Esophagus squamous epithelium (tissue), 5 donors: ENCODE measurements at places on chromosomes 11 and 22.

DNA sequence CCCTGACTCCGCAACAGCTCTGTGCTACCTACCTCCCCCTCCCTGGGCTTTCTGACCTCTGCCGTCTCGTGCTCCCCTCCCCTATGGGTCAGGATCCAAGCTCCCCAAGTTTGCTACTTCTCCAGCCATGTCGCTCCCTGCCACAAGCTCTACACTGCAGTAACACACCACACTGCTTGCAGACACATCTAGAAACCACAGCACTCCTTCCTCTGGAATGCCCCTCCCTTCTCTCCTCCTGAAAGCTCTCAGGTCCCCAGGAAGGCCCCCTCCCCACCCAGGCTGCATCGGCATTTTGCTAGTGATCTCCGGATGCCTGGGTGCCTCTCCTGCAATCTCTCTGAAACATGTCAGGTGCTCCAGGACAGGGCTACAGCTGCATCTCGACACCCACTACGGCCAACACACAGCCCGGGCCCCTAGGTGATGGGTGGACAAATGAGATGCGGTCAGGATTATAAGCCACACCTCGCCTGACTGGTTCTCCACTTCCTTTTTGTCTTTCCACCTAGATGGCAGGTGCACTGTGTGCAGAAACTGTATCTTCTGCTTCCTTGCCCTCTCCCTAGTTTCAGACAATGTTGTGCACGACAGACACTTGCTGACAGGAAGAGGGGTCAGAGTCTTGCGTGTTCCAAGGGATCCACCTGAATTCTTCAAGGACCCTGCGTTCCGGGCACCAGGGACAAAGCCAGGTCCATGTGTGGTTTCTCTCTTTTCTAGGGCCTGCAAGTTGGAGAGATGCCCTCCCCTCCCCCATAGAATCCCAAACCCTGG is 22.9 kb downstream of the RPUSD4 start:
- H3K27me3 ChIP-seq, result no peaks in the 10 kb centered on the region
- H3K4me3 ChIP-seq, result no peak overlapping the region
- no peak for DNase-seq
- H3K36me3 ChIP-seq, result no peaks in the 10 kb centered on the region

GRCh38 chr11:34929794-34930763 is 13.7 kb downstream of the PDHX start:
- peaks cover 22% of the 10 kb centered on the region for H3K36me3 ChIP-seq
- H3K27me3 ChIP-seq, result no peaks in the 10 kb centered on the region
- H3K4me3 ChIP-seq, result no peak overlapping the region

DNA sequence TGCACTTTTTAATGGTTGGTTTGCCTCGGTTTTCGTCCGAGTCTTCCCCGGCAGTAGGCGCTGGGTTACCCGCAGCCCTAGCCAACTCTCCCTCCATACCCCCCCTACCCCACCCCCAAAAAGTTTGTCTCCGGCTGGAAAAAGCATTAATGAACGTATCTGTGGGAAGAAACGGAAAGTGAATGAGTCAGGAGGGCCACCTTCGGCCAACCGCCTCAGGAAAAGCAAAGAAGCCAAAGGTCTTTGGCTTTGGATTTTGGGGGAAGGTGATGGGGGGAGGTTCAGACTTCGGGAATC is 508 bp upstream of the FLI1 start:
- no peak for DNase-seq
- H3K27ac ChIP-seq, result peak overlapping the region; percentile 92
- H3K4me1 ChIP-seq, result peaks cover 32% of the 10 kb centered on the region
- no peaks in the 10 kb centered on the region for H3K36me3 ChIP-seq

DNA sequence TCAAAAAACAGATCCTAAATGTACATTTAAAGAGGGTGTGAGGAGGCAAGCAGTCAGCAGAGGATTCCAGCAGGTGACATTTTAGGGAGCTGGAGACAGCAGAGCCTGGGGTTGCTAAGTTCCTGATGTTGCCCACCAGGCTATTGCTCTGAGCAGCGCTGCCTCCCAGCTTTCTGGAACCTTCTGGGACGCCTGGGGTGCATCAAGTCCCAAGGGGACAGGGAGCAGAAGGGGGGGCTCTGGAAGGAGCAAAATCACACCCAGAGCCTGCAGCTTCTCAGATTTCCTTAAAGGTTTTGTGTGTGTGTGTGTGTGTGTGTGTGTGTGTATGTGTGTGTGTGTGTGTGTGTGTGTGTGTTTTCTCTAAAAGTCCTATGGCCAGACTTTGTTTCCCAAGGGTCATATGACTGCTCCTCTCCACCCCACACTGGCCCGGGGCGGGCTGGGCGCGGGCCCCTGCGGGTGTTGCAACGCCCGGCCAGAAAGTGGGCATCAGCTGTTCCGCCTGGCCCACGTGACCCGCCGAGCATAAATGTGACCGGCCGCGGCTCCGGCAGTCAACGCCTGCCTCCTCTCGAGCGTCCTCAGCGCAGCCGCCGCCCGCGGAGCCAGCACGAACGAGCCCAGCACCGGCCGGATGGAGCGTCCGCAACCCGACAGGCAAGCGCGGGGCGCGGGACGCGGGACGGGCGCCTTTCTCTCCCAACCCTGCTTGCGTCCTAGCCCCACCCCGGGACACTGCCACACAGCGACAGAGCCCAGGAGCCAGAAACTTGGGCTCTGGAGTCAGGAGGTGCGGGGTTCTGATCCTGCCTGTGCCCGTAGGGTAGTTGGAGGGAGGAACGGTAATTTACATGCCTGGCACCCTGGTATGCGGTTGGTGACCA is at the start of gene HMOX1:
Gene HMOX1, plus strand, starts transcription at position 560 of the 887 bp plus-strand sequence. Its CDS starts 78 bp downstream, at position 638.
- peak within 1 kb of the TSS; percentile 44 for H3K4me3 ChIP-seq
- H3K36me3 ChIP-seq, result no peaks in the 10 kb centered on the region
- DNase-seq, result peak; percentile 36
- no peaks in the 10 kb centered on the region for H3K27me3 ChIP-seq

- no peak for DNase-seq
- no peaks in the 10 kb centered on the region for H3K4me1 ChIP-seq
- H3K4me3 ChIP-seq, result no peak overlapping the region
- no peak overlapping the region for H3K27ac ChIP-seq
Measured at GRCh38 chr11:100066399-100066798, 620.7 kb upstream of the ARHGAP42 start.

DNA sequence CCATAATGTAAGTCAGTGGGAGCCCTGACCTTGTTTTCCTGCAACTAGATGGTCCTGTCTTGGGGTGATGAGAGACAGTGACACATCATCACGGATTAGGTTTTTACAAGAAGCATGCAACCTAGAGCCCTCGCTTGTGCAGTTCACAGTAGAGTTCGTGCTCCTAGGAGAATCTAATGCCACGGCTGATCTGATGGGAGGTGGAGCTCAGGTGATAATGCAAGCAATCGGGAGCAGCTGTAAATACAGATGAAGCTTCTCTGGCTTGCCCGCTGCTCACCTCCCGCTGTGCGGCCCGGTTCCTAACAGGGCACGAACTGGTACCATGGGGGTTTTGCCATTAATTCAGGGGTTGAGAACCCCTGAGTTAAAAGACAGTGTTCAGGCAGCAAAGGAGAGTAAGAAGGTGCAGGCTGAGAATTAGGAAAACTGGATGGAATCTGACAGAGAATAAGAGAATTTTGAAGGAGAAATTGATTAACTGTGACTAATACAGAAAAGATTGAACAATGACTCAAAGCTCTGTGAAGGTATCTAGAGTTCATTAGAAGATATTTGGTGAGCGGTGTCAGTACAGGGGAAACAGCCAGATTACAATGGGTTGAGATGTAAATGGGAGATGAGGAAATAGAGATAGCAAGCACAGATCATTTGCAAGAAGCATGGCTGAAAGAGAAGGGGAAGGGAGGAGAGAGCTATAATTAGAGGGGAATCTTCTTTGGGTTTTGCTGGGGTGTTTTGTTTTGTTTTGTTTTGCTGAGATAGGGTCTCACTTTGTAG is 21.0 kb downstream of the WEE1 start:
- no peak overlapping the region for H3K27ac ChIP-seq
- no peaks in the 10 kb centered on the region for H3K4me1 ChIP-seq
- H3K4me3 ChIP-seq, result no peak overlapping the region
- no peak for DNase-seq
- H3K36me3 ChIP-seq, result peaks cover 15% of the 10 kb centered on the region
- H3K27me3 ChIP-seq, result no peaks in the 10 kb centered on the region

DNA sequence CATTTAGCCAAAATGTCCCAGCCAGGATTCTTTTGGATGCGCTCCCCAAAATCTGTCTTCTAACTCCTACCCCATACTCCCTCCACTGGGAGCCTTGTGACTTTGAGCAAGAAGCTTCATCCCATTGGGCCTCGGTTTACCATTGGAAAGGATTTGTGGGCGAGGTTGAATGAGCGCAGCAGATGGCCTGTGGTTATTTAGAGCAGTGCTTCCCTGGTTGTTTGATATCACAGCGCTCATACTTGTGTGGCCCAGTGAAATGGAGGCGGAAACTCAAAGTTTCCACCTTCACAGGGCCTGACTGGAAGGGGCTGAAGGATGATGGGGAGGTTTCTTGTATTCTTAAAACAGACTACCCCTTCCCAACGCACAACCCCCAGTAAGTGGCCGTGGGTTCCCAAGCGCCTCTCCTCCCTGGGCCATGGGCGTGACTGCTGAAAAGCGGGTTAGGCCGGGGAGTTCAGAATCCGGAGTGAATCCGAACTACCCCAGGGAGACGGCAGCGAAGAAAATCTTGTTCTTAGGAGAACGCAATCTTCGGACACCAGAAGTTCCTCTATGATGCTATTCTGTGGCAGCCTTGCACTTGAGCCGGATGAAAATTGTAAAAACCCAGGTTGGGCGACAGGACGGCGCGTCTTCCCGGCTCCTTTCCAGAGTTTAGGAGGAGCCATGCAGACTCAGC is 1.2 kb upstream of the ATF4 start:
- peak overlapping the region; percentile 100 for H3K27ac ChIP-seq
- no peaks in the 10 kb centered on the region for H3K27me3 ChIP-seq
- H3K4me1 ChIP-seq, result peaks cover 25% of the 10 kb centered on the region
- peaks cover 30% of the 10 kb centered on the region for H3K36me3 ChIP-seq
